AG08395 (cell line): ENCODE measurements at places on chromosomes 2 and 18.
A peak's percentile ranks its signal among the peaks of the same experiment; 100 is the strongest.

DNA sequence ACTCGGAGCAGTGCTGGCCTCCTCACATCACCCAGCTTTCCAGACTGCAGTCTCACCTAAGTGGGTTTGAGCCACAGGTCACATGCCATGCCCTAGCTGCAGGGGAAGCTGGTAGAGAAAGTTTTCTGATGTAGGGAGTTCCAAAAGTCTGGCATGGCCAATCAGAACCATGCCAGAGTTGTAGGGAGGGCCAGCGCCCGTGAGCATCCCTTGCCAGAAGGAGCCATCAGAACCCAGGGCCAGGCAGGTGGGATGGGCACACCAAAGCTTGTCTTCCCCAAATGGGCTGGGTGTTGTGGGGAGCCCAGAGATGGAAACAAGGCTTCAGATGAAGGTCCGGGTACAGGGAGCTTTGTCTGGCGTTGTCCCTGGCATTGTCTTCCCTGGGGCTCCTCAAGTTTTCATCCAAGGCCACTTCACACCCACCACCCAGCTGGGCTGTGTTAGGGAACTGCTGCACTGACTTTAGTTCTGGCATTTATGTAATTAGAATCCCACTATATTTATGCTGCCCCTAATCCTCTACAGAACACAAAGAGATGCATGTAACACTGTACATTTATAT is 247.9 kb downstream of the KLHL29 start:
- no peak for DNase-seq

DNA sequence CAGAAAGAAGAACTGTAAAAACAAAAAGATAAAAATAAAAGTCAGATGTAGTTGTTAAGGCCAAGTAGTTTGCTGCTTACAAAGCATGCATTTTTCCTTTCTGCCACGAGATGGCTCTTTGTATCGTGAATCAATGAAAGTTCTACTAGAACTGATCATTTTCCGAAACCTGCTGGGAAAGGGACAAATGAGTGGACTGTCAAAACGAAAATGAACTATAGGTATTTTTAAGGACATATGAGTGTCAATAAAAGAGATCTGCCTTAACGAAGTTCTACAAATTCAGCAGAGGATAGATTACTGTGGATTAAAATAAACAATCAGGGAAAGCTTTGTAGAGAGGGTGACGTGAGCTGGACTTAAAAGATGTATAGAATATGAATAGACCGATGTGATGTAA is 15.0 kb upstream of the ELOA2 start:
- peak; percentile 42 for DNase-seq

- DNase-seq = no peak
Observed at GRCh38 chr2:227462462-227462951, 9.4 kb upstream of the AGFG1 start.

- peak; percentile 60 for DNase-seq
Observed at GRCh38 chr2:109663721-109664120, 49.6 kb downstream of the SOWAHC start.

DNA sequence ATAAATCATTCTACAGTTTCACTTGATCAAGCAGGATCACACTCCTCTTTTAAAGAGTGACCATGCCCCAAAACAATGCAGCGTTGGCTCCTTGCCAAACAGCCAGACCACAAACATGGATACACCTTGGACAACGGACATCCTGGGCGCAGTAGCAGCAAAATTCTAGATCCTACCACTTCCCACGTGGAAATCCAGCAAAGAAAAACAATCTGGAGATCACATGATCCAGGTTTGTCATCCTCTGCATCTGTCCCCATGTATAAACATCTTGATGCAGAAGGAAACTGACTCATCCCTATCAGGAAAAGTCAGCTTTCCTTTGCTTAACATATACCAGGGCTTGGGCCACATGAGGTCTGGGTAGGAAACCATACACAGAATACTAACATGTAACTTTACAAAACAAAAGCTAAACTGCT is 53.1 kb downstream of the ZNF521 start:
- peak; percentile 74 for DNase-seq

- DNase-seq = no peak
Observed at GRCh38 chr2:105294046-105294445, 35.5 kb downstream of the TGFBRAP1 start.
